NCI-H510A treated with DMSO at 0.1 percent for 48 hours (cell line): ENCODE measurements at places on chromosomes 11 and 22.
A peak's percentile ranks its signal among the peaks of the same experiment; 100 is the strongest.

GRCh38 chr11:119144825-119145486 is 3.9 kb upstream of the ABCG4 start:
- DNase-seq: peak; percentile 57

DNA sequence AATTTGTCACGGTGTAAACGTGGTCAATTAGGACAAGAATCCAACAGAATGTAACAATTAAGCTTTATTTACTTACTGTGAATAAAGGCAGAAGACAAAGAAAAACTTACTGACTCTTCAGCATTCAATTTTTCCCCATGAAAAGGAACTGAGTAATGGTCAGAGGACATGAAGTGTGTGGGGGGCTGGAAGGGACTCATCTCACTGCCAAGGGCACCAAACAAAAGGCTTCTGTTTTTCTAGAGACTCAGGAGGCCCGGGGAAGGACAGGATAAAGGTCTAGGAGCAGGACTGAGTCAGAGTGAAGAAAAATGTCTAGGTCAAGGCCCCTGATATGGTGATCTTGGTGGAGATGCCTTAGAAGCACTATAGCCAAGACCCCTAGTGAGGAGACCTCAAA is 564.2 kb upstream of the ANO5 start:
- DNase-seq: no peak

GRCh38 chr11:11449327-11449726 is 96.3 kb upstream of the CSNK2A3 start:
- no peak for DNase-seq

- no peak for DNase-seq
Measured at GRCh38 chr22:19799322-19800190, 39.0 kb downstream of the TBX1 start.

DNA sequence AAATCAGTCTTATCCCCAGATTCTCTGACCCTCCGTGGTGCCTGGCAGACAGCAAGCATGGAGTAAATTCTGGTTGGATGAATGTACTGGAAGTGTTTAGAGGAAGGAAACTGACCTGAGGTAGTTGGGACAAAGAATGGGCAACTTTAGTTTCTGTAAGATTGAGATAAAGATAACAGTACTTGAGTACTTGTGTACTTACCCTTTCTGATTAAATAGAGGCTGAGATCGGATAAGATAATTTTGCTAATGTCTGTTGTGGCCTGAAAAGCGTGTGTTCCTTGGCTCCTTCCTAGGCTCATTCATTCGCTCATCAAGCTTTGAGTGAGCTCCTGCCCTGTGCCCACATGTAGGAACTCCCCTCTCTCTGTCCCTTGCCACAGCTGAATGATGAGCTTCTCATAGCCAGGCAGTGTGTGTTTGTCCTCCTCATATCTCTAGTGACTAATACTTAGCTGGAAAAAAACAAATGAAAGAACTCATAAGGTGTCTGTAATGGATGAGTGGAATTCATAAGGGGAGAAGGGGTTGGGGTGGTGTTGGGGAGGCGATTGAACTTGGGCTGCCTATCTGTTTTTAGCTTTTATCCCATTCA is 118.1 kb downstream of the DBX1 start:
- DNase-seq: no peak

DNA sequence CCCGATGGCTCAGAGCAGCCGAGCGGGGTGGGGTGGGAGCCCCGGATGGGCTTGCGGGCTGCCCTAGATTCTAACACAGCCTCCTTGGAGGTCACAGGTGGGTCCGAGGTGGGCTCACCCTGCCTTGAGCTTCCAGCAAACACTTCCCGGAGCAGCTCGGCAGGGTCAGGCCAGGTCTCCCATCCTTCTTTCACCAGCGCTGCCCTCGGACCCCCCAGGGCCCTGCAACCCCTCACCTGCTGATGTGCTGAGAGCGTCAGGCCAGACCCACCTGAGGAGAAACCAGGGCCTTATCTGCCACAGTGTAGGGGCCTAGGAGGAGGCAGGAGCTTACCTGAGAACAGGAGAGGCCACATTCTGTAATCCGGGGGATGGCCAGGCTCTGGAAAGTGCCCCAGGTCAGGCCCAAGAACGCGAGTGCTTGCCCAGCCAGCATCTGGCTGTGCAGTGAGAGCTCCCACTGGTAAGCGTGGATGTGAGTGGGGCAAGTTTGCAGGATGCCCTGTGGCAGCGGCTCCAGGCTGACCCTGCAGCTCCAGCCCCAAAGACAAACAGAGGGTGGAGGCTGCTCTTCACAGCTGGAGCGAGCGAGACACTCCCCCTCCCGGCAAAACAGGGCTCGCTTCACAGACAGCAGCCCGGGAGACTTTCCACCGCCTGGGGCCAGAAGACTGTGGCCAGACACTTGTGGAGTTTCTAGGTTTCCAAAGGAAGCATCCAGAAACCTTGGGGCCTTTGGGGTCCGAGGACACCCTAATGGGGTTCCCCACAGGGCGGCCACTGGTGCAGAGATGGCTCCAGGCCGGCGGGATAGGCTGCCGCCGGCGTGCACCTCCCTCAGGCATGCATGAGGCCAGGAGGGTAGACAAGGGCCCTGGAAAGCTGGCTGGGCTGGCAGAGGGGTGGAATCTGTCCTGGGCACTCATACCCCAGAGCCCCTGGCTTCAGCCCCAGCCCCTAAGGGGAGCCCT is at the start of gene IL17REL:
Gene IL17REL, minus strand, starts transcription at position 555 of the 971 bp plus-strand sequence. Its CDS starts 119 bp downstream, at position 436.
- DNase-seq: peak; percentile 8

DNA sequence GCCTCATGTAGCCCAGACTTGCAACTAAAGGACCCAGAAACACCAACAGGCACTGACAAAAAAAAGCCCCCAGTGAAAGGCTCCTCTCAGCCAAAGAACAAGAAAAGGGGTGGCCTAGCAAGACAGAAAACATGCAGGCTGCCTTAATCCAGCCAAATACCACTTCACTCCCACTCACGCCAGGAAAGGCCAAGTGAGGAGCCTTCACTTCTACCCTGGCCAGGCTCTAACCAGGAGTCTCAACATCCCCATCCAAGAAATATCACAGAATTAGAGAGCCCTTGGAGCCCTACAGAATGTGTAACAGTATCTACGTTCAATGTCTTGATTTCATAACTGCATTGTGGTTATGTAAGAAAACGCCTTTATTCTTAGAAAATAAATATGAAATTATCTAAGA is 149.0 kb downstream of the APOL5 start:
- no peak for DNase-seq

- DNase-seq: no peak
Measured at GRCh38 chr11:9170450-9170849, 79.1 kb upstream of the SCUBE2 start.

- no peak for DNase-seq
Measured at GRCh38 chr22:21764038-21764804, 28.6 kb upstream of the YPEL1 start.

DNA sequence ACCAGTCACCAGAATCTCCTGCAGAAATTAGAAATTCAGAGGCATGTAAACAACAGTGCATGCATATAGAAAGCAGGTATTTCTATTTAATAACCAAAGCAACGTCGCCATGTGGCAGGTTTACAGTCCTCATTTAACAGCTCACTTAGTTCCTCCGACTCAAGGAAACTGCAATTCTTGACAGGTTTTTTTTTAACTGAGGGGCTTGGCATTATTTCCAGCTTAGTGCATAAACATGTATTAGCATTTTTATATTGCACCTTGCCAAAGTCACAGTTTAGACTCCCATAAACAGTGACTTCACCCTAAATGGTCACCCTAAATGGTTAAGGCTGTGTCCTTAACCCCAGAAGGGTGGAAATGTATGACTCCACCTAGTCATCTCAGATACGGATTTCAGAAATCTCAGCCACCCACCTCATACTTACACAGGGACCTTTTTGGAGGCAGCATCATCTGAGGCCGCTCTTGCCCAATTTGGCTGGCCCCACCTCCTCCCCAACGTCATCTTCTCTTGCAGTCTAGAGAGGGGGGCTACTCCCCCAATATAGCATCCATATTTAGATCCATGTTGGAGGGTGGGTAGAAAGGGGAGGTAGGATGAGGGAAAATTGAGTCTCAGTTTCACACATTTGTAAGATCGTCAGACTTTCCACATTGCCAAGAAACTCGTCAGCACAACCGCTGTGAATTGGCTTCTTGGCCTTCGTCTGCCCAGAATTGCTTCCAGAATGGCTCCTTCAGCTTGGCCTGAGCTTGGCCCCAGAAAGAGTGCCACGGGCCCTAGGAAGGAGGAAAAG is 31.8 kb upstream of the SLC35C1 start:
- no peak for DNase-seq

DNA sequence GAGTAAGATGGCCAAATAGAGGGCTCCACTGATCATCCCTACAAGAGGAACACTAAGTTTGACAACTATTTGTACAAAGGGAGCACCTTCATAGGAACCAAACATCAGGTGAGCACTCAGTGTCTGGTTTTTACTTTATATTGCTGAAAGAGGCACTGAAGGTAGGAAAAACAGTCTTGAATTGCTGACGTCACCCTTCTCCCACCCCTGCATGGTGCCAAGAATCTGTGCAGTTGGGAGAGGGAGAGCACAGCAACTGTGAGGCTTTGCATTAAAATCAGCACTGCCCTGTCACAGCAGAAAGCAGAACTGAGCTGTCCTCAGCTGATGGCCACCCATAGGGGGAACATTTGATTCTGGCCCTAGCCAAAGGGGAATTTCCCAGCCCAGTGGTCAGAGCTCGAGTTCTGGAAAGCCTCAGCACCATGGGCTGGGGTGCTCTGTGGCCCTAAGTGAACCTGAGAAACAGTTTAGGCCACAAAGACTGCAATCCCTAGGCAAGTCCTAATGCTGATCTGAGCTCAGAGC is 37.9 kb downstream of the PIWIL3 start:
- DNase-seq: no peak
